Purkinje cell (primary cell): ENCODE measurements at places on chromosomes 11 and 22. TPM values are rescaled to one million over a fixed set of nuclear protein-coding genes. Genes with fewer than 3 reads are reported as not detected.

The SERPINH1 gene
- polyA plus RNA-seq = 4.5 and 8.1 TPM in 2 replicates

The MGAT3 gene
- polyA plus RNA-seq = 3.1 and 3.9 TPM in 2 replicates

The SCGB2A2 gene
- not detected in 2 replicates for polyA plus RNA-seq

The HEPHL1 gene
- polyA plus RNA-seq = not detected in 2 replicates

The SERPING1 gene
- 9.1 and 24.1 TPM in 2 replicates for polyA plus RNA-seq

The RFPL1 gene
- not detected in 2 replicates for polyA plus RNA-seq

The CDCA5 gene
- 0.29 and 1.8 TPM in 2 replicates for polyA plus RNA-seq

The FZD4 gene
- 0.13 and 0.74 TPM in 2 replicates for polyA plus RNA-seq

The FGF19 gene
- not detected in 2 replicates for polyA plus RNA-seq

The UBQLNL gene
- not detected in 2 replicates for polyA plus RNA-seq

The CTSF gene
- polyA plus RNA-seq = 17.0 and 22.1 TPM in 2 replicates

The SLC17A6 gene
- not detected in 2 replicates for polyA plus RNA-seq

The MYEOV gene
- not detected in 2 replicates for polyA plus RNA-seq

The SLC1A2 gene
- polyA plus RNA-seq = 45.5 and 62.6 TPM in 2 replicates

The PRODH gene
- polyA plus RNA-seq = not detected in 2 replicates

The PIK3IP1 gene
- polyA plus RNA-seq = 1.6 and 2.7 TPM in 2 replicates

The PKDREJ gene
- polyA plus RNA-seq = not detected in 2 replicates

The C11orf97 gene
- not detected in 2 replicates for polyA plus RNA-seq
